ENCODE measurements at places on chromosomes 2 and 18.

GRCh38 chr18:76578571-76579300 lies 83.7 kb upstream of the ZNF516 start:
- no peak for DNase-seq

GRCh38 chr18:58947136-58947732 lies 82.6 kb downstream of the ZNF532 start:
- DNase-seq = no peak

DNA sequence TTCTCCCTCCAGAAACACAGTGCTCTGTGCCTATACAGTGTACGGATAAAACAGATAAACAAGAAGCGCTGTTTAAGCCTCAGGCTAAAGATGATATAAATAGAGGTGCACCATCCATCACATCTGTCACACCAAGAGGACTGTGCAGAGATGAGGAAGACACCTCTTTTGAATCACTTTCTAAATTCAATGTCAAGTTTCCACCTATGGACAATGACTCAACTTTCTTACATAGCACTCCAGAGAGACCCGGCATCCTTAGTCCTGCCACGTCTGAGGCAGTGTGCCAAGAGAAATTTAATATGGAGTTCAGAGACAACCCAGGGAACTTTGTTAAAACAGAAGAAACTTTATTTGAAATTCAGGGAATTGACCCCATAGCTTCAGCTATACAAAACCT lies 70.7 kb downstream of the TANK start:
- no peak for DNase-seq

DNA sequence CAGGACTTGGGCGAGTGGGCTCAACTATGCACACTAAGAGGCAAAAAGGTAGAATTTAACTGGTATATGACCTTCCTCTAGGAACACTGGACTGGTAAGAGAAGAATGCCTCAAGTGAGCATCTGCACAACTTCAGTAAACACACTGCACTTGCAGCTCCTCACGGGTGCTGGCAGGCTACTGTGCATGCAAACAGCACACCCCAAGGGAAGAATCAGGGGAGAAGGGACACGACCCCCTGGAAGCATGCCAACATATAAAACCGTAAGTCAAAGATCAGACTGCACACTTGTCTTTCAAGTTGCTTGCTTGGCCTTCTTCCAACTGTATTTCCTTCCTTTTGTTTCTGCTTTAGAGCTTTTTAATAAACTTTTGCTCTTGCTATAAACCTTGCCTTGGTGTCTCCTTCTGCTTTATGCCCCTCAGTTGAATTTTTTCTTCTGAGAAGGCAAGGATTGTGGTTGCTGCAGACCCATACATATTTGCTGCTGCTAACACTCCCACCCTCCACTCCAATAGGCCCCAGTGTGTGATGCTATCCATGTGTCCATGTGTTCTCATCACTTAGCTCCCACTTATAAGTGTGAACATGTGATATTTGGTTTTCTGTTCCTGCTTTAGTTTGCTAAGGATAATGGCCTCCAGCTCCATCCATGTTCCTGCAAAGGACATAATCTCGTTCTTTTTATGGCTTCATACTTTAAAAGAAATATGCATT lies 263.7 kb upstream of the SPOPL start:
- no peak for DNase-seq

GRCh38 chr18:62288665-62289008 lies 36.5 kb upstream of the TNFRSF11A start:
- no peak for DNase-seq

DNA sequence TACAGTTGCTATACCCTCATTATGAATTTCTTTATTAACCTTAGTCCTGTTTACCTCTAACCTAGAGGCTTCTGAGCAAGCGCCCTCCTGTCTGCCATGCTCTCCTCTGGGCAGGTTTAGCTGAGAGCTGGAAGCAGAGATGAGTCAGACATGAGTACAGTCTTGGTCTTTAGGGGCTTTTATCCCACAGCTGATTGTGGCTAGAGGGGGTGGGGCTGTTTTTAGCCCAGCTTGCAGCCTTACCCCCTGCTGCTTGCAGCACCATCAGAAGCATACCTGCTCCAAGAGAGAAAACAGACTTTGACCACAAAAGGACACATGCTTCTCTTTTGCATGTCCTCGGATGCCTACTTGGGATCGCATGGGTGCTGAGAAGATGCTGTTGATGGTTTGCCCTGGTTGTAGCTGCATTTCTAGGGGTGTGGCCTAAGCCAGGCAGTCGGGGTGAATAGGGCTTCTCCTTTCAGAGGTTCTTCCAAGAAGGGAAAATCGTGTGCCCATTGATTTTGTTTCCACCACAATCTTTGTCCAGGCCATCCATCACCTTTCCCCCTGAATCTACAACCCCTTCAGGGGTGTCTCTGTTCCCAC lies 115.0 kb upstream of the LGALSL start:
- DNase-seq = no peak

GRCh38 chr2:48635786-48636185 lies 18.1 kb downstream of the GTF2A1L start:
- DNase-seq = no peak

DNA sequence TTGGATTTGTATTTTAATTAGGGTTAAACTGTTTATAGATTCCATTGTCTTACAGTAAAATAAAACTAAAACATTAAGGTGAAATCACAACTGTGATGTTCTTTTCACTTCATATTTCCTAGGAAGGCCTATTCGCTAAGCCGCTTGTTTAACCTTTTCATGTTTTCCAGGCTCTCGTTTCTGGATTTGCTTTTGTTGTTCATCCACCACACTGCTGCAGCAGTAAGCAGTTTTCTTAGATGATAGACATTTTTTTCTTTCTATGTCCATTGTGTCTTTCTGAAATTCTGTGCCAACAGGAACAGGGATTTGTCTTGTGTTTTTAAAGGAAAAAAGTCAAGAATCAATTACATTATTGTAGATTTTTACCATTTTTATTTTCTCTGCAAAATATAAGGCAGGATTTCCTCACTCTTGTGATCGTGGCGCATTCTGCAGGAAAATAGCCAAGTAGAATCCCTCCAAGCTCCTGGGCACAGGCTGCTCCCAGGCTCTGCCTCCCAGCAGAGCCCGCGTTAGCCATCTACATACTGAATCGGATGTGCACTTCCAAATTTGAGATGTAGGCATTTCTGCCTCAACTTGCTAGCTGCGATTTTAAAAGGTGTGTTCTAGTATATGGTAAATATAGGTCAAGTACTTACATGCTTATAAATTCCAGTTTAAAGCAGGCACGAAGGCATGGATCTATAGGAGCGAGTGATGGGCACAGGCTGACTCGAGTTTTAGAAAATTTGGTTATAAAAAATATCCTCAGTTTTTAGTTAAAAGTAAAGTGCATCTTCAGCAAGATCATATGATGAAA lies 10.2 kb downstream of the TSHZ1 start:
- no peak for DNase-seq

DNA sequence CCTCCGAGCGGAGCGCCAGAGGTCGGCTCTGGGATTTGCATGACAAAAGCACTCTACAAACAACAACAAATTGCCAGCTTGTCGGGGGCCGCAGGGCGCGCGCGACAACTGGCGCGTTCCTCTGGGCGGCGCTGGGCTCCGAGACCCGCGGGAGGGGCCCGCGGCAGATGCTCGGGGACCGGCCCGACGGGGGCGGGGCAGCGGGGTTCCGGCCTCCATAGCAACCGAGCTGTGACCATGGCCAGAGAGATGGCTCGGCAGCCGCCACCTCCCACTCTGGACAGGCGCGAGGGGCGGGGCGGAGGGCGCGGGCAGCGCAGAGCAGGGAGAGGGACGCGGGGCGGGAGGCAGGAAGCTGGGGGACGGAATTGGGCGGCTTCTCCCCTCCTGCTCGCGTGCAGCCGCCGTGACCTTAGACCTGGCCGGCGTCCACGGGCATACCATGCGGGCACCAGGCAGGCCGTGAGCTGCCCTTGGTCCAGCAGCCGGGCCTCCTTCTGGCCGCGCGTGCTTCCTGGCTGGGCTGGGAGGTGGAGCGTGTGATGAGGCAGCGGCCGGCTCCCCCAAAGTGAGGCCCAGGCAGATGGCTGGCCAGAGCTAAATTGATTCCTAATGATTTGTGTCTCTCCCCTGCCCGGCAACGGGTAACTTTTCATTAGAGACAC lies 171.5 kb downstream of the CELF4 start:
- peak; percentile 72 for DNase-seq

DNA sequence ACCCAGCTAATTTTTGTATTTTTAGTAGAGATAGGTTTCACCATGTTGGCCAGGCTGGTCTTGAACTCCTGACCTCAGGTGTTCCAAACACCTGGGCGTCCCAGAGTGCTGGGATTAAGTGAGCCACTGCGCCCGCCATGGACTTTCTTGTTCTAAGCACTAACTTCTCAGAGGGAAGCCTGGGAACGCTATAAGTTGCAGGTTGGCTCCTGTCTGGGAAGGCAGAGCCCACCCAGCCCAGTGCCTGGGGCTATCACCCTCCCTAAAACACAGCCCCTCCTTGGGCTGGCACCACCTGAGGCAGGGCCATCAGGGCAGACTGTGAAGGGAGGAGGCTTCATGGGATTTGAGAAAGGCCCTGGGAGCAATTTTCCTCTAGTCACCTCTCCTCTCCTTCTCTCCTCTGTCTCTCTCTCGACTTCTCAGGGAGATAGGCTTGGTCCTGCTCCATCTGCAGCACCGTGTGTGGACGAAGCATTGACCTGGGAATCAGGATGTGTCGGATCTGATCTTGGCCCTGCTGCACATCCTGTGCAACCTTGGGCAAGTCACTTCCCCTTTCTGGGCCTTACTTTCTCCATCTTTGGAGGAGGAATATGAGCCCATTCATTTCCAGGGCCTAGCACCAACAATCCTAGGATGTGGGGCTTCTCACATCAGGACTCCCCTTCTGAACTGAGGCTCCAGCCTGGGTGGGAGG lies 10.9 kb downstream of the PSD4 start:
- no peak for DNase-seq

DNA sequence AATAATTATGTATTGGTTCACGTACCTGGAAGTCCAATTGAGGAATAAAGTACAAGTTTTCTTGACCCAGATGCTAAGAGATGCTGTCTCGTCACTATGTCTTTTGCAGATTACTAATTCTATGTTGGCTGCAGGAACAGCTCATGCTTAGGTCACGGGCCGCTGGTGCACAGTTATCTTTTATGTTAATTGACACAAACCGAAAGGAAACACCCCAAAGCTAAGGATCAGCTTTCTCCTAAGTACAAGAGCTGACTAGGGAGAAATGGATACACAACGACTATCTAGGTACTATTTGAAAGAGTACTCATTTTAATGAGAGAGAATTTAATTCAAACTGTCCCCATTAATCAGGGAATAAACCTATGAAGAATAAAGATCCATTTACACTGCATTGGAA lies 217.7 kb upstream of the SLC35G4 start:
- DNase-seq = no peak

- DNase-seq = no peak
These were observed 37.5 kb upstream of the ZBTB7C start for GRCh38 chr18:48446582-48447225.

DNA sequence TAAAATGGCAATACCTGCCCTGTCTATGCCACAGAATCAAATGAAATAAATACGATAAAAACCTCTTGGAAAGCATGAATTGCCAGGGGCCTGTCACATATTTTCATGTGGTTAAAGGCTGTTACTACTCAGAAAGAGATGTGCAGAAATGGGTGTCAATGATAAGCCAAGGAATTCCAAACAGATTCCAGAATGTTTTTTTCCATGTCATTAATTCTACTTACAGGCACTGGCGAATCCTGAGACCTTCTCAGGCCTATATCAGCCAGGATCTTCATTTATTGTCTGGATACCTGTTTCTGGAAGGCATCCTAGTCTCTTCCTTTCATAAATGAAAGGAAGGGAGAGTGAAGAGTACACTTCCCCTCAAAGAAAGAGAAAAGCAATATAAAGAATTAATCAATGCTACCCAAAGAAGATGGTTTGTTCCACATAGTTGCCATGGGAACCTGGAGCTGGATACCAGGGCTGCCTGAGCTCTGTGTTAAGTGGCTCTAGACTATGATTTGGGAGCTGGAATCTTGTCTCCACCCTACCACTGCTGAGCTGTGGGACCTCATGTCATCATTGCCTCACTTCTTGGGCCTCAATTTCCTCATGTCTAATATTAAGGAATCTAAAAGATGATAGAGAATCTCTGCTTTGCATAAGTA lies 335.1 kb upstream of the SKOR2 start:
- no peak for DNase-seq

DNA sequence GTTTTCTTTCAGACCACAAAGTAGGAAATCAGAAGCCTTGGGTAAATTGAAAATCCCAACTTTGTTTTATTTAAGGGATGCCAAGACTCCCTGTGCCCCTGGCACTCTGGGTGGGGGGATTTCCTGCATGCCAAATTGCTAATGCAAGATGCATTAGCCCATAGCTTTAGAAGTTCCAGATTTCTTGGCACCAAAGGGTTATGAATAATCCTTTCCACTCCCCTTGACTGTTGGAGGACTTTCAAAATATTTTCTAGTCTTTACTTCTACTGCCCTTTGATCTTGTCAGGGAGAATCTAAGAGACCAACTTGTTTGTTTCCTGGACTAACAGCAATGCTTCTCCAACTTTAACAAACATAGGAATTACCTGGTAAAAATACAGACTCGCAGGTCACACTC lies 81.8 kb upstream of the TGIF1 start:
- DNase-seq = peak; percentile 69

- DNase-seq = no peak
These were observed 87.0 kb downstream of the SPP2 start for GRCh38 chr2:234137400-234138014.

GRCh38 chr2:109231996-109232705 lies 103.1 kb downstream of the SH3RF3 start:
- no peak for DNase-seq

DNA sequence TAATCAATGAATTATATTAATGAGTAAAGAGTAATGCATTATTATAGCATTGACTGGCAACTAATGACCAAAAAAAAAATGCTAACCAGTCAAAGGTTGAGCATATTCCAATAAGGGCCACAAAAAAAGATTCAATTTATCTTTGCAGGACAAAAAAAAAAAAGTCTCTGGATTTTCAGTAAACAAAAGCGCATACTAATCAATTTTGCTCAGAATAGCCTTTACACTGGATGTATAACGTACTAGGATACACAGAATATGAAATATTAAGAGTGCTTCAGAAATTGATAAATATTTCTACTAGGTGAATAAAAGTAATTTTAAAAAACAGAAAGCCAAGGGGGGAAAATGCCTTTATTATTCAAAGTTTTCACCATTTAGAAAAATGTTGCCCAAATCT lies 74.4 kb downstream of the NBAS start:
- DNase-seq = no peak

GRCh38 chr18:35936951-35937350 lies 35.5 kb upstream of the RMP24 start:
- DNase-seq = no peak

GRCh38 chr2:169087757-169088379 lies 18.5 kb downstream of the DHRS9 start:
- DNase-seq = no peak

DNA sequence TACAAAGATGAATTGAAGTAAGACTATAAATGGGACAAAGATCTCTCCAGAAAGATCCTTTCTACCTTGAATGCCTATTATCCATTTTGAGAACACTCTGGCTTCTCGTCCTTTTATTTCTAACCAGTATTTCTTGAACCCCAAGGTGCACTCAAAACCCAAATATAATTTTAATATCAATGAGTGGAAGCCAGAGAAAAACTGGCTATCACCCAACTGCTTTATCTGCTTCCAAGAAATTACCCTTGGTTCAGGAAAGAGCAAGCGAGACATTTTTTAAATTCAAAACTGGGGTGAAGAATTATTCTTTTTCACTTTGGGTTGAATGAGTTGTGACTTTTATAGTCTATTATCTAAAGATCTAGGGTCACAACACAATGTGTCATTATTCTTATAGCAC lies 221.3 kb downstream of the PTH2R start:
- DNase-seq = no peak
